Hematopoietic multipotent progenitor cell (in vitro differentiated cells): ENCODE measurements at places on chromosomes 5 and 9. TPM values are rescaled to one million over a fixed set of nuclear protein-coding genes. Genes with fewer than 3 reads are reported as not detected.

- DNase-seq, result no peak
These were observed 21.3 kb downstream of the STXBP1 start for GRCh38 chr9:127633216-127633862.

DNA sequence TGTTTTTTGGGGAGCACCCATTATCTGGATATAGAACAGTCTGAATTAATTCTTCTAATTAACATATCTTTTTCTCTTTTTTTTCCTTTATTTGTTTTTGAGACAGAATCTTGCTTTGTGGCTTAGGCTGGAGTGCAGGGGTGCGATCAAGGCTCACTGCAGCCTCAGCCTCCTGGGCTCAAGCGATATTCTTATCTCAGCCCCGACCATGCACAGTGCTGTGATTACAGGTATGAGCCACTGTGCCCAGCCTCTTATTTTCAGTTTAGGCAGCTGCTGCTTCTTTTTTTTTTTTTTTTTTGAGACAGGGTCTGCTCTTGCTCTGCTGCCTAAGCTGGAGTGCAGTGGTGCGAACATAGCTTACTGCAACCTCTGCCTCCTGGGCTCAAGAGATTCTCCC is 20.2 kb downstream of the UBE2R2 start:
- no peak for DNase-seq

- DNase-seq, result no peak
These were observed 34.9 kb upstream of the B4GALT1 start for GRCh38 chr9:33202018-33202417.

GRCh38 chr9:18216376-18216775 is 257.6 kb upstream of the ADAMTSL1 start:
- no peak for DNase-seq

- no peak for DNase-seq
These were observed 74.8 kb downstream of the CETN3 start for GRCh38 chr5:90334741-90335140.

The ZNF883 gene
- 1.1 TPM for total RNA-seq

The FXN gene
- total RNA-seq, result 6.5 TPM

The KCNV2 gene
- under 0.01 TPM for total RNA-seq
